ENCODE measurements at places on chromosomes 3 and 15. TPM values are rescaled to one million over a fixed set of nuclear protein-coding genes. Genes with fewer than 3 reads are reported as not detected.
A peak's percentile ranks its signal among the peaks of the same experiment; 100 is the strongest.

ARGFX gene
- not detected for total RNA-seq

CHRD gene
- 0.22 TPM for total RNA-seq

GRCh38 chr15:78925076-78925624 is 19.7 kb downstream of the CTSH start:
- no peak for DNase-seq

MYEF2 gene
- total RNA-seq: 5.9 TPM

GRCh38 chr3:46701181-46701939 is at the start of gene TMIE:
Gene TMIE, plus strand, starts transcription at chr3:46701392. Its CDS starts 96 bp downstream, at chr3:46701488.
- DNase-seq: no peak

UBA3 gene
- 55.6 TPM for total RNA-seq

TMEM212 gene
- not detected for total RNA-seq

DNA sequence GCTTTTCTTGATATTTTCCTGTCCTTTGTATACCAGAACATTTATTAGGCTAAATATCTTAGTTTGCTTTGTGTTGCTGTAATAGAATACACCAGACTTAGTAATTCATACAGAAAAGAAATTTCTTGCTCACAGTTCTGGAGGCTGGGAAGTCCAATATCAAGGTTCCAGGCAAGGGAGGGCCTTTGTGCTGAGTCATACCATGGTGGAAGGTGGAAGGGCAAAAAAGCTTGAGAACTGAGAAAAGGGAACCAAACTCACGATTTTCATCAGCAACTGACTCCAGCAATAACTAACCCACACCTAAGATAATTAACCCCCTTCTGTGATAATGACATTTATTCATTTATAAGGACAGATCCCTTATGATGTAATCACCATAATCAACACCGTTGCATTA is 496.9 kb upstream of the SUCLG2 start:
- DNase-seq: no peak

- no peak for DNase-seq
These were observed 16.1 kb downstream of the PAQR9 start for GRCh38 chr3:142947352-142947751.

GRCh38 chr15:28264166-28264565 is 57.8 kb downstream of the HERC2 start:
- DNase-seq: no peak

- no peak for DNase-seq
These were observed 98.2 kb upstream of the AGTR1 start for GRCh38 chr3:148599481-148599880.

HRG gene
- not detected for total RNA-seq

DNA sequence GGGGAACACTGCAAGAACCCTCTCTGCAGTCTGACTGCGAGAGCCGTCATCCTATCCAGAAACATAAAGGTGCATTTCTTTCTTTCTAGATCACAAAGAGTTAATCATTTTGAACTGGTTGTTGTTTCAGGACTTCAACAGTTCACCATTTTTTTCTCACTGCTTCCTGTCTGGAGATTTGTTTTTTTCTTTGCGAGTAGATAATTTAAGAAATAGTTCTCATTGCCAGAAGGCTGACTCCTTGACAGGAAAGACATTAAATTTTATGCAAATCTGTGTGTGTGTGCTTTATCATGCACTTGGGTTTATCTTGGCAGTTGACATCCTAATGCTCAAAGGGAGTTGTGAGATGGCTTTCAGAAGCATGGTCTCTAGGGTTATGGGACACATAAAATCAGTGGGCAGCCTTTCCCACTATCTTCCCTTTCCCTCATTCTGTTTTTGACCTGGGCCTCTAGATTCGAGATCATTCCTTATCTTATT is 123.5 kb upstream of the TBL1XR1 start:
- no peak for DNase-seq

DNA sequence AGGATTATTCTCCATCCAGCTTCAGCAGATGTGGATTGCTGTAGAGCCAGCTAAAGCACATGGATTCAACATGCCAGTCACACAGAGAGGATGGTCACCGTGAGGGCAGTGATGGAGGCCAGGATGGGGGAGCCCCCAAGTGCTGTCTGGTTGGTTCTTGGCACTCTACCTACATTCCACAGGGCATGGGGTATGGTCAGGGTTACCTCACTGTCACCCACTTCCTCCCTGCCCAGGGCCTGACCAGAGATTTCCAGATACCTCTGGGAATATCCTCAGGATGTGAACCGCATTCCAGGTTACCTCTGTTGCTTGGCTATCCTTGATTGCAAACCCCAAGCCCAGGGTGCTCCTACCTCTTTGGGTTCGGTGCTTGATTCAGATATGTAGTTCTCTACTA is 147.3 kb upstream of the TRIM42 start:
- DNase-seq: no peak

DNA sequence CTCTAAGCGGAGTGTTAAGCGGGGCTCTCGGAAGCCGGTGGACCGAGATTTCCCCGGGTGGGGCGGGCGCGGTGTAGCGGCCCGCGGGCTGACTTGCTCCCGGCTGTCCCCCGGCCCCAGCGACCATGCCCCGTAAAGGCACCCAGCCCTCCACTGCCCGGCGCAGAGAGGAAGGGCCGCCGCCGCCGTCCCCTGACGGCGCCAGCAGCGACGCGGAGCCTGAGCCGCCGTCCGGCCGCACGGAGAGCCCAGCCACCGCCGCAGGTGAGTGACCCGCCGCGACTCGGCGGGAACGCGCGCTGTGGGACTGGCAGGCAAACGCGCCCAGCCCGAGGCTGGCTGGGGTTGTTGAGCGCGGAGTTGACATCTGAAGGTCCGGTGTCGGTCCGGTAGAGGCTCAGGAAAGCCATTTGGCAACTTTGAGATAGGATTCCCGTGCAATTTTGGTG is 1.3 kb downstream of the SMC4 start:
- peak; percentile 50 for DNase-seq

- no peak for DNase-seq
These were observed 204.8 kb downstream of the MECOM start for GRCh38 chr3:169458752-169459151.

DNA sequence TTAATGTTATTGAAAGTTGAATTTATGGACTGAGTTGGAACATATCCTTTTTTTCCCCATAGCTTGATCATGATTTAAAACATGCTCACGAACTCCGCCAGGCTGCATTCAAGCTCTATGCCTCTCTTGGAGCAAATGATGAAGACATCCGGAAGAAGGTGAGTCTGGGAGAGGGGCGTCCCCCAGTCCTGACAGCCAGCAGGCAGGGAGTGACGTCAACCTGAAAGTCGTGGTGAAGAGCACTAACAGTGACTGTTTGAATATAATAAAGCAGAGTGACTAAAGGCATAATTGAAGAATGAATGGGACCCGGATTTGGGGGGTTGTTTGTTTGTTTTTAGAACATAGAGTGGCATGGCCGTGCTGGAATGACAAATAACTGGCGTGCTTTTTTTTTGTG is 57.9 kb downstream of the ARMC8 start:
- DNase-seq: no peak

DNAJB8 gene
- total RNA-seq: not detected

SCAMP5 gene
- total RNA-seq: 5.6 TPM

GRCh38 chr3:196169836-196170240 is 41.4 kb downstream of the ZDHHC19 start:
- no peak for DNase-seq

GRCh38 chr15:25900901-25901300 is 37.8 kb upstream of the ATP10A start:
- no peak for DNase-seq

ACP3 gene
- total RNA-seq: not detected

GRCh38 chr15:66004618-66005262 is 135.4 kb downstream of the RAB11A start:
- peak; percentile 35 for DNase-seq

TGM4 gene
- total RNA-seq: under 0.01 TPM

COL8A1 gene
- total RNA-seq: 235 TPM

GRCh38 chr15:91291673-91292072 is 191.6 kb downstream of the SV2B start:
- peak; percentile 2 for DNase-seq

IRAK2 gene
- 27.0 TPM for total RNA-seq

DNA sequence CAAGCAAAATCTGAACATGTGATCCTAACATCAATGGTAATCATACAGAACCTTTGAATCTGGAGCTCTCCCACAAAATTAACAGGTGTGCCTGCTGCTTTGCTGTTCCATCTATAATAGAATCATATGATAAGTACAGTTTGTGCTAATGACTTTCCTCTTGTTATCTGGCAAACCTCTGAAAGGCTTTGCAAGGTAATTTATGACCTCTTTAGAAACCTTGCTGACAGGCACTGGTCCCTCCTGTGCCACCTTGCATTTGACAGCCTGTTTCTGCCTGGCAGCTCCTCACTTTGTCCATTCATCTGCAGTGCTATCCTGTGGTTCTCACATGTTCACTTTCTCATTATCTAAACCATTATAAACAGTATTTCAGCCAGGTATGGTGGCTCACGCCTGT is 10.2 kb upstream of the HTR3C start:
- no peak for DNase-seq

- DNase-seq: no peak
These were observed 29.4 kb upstream of the AP4E1 start for GRCh38 chr15:50879016-50879617.

DNA sequence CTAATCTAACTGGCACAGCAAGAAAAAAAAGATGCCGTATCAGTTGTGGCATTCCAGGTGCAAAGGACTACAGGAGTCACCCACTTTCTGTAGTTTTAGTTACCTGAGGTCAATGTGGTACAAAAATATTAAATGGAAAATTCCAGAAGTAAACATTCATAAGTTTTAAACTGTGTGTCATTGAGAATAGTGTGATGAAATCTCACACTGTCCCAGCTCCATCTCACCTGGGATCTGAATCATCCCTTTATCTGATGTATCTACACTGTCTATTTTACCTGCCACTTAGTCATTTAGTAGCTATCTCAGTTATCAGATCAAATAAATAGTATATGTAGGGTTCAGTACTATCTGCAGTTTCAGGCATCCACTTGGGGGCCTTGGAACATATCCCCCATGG is 26.7 kb downstream of the GBE1 start:
- DNase-seq: no peak

- peak; percentile 45 for DNase-seq
These were observed at the start of gene GXYLT2 for GRCh38 chr3:72887705-72888545. Gene GXYLT2, plus strand, starts transcription at chr3:72888046. Its CDS starts 188 bp downstream, at chr3:72888234.

GRCh38 chr15:34496207-34496995 is 58.8 kb upstream of the GOLGA8A start:
- no peak for DNase-seq

- peak; percentile 20 for DNase-seq
These were observed 1.2 kb downstream of the KPNA1 start for GRCh38 chr3:122513386-122514122.

GRCh38 chr3:115401851-115402501 is 221.3 kb upstream of the GAP43 start:
- peak; percentile 47 for DNase-seq

CCR1 gene
- not detected for total RNA-seq

- DNase-seq: no peak
These were observed 190.3 kb downstream of the MCTP2 start for GRCh38 chr15:94421706-94422105.
